Cerebellar cortex (tissue), 1 donor: ENCODE measurements at places on chromosomes 6 and 20.

DNA sequence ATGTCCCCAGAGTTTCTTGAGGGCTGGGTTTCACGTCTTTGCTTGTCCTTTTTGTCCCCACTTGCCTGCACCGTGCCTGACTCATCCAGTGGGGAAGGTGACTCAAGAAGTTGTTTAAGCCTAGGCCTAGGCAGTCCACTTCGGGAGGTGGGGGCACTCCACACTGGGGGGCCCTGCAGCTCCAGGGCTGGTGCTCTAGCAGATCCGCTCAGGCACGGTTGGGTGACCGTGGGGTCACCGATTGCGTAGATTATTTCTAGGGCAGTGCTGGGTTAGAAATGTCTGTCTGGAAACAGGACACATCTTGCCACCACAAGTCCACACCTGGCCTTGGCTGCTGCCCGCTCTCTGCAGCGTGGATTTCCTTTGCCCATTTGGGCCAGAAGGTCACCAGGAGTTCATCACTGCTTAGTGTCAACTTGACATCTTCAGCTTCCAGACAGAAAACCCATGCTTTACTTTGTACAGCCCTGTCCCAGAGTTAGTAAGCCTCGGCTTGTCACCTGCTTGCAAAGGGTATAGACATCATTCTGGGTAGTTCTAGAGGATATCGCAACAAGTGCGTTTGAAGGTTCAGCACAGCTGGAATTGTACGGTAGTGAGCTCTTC lies 13.6 kb upstream of the C20orf144 start:
- DNase-seq = no peak

DNA sequence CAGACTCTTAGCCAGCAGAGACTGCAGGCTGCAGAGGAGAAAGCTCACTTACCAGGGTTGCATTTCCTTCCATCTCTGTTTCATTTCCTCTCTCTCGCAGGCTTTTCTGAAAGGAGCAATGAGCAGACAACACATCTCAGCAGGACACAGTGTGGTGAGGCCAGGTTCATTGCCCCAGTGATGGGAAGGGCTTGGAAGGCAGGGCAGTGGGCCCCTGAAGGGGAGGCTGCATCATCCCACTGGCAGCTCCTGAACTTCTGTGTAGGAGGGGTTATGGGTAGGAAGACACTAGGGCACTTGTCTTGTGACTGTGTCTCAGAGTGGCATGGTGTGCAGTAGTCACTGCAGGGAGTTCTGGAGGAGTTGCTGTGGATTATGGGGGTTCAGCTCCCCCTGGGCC lies 246.8 kb downstream of the QKI start:
- no peak for DNase-seq

DNA sequence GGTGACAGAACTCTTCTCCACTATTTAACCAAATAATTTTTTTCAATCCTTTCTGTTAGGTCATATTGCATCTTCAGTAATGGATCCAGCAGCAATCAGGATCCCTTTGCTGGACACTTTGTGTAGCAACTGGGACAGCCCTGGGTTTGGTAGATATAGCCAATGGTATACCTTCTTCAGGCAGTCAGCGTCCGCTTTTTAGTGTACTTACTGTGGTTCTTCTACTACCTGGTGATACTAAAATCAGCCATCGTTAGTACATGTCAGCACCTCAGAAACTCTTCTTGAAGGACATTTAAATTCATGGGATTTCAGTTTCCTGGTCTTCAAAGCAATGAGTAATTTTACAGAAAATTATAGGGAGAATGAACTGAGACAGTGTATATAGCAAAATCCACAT lies 93.5 kb downstream of the ADGRG6 start:
- DNase-seq = no peak

GRCh38 chr20:63312690-63313348 lies 19.8 kb downstream of the COL20A1 start:
- DNase-seq = no peak

- DNase-seq = no peak
Measured at GRCh38 chr6:77482981-77483380, 19.7 kb upstream of the HTR1B start.

DNA sequence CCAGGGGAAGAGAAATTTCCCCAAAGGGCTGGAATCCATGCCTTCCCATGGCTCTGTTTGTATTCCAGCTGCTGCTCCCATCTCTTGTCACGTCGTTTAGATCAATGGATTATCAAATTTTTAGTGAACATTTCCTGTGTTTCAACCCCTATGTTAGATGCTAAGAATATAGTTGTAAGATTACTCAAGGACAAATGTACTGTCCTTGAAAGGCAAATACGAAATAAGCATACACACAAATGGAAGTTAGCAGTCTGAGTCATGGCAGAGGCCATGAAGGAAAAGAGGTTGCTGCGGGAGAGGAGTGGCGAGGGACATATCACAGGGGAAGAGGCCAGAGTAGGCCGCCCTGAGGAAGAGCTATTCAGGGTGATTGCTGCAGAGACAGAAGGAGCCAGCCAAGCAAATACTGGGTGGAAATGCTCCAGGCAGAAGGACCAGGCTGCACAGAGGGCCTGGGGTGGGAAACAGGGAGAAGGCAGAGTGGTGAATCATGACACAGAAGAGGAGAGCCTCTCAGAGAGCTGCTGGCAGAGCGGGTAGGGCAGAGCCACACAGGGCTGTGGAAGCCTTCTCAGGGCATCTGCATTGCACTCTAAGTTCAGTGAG lies 219.2 kb upstream of the LRFN2 start:
- DNase-seq = no peak

DNA sequence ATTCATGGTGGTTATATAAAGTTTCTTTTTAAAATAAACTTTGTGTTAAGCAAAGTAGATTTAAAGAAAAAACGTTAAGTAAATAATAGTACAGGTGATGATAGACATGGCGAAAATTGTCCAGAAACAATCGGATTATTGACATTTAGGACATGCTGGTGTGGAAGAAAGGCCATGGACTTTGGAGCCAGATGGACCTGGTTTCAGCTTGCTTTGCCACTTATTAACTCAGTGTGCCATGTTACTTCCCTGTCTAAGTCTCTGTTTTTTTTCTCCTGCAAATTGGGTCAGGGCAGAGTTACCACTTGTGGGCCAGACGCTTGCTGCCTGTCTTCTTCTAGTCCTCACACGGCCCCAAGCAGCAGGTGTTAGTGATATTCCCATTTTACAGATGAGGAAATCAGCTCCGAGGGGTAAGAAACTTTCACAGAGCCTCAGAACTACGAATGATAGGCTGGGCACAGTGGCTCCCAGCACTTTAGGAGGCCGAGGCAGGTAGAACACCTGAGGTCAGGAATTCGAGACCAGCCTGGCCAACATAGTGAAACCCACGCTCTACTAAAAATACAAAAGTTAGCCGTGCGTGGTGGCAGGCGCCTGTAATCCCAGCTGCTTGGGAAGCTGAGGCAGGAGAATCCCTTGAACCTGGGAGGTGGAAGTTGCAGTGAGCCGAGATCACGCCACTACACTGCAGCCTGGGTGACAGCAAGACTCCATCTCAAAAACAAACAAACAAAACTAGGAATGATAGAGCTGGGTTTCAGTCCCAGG lies 12.4 kb downstream of the KIF3B start:
- DNase-seq = no peak

GRCh38 chr20:35833241-35833640 lies 61.4 kb downstream of the PHF20 start:
- no peak for DNase-seq

- DNase-seq = no peak
Measured at GRCh38 chr20:62059401-62059800, 6.3 kb downstream of the TAF4 start.

- DNase-seq = no peak
Measured at GRCh38 chr6:115001731-115002350, 659.0 kb upstream of the HS3ST5 start.

- no peak for DNase-seq
Measured at GRCh38 chr6:112660626-112661025, 313.5 kb downstream of the RFPL4B start.

DNA sequence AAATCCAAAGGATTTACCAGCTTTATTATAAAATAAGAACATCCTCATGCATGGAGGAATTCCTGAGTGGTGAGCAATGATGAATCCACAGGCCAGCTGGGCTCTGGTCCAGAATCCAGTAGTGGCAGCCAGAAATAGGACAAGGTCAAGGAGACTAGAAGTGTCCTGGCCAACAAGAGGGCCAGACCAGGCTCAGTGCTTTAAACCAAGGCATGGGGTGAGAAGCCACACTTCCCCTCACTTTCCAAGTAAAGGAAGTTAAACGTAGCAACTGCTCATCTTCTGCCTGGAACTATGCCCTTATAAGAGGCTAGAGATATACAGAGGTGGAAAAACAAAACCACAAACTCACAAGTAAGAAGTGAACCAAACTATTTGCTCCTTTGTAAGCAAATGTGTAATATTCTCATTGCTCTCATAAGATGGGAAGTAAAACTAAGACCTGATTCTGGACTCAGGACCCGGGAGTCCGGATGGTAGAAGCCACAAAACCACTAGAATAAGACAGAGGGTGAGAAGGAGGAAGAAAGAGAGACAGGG lies 253.2 kb downstream of the UST start:
- DNase-seq = peak; percentile 28

DNA sequence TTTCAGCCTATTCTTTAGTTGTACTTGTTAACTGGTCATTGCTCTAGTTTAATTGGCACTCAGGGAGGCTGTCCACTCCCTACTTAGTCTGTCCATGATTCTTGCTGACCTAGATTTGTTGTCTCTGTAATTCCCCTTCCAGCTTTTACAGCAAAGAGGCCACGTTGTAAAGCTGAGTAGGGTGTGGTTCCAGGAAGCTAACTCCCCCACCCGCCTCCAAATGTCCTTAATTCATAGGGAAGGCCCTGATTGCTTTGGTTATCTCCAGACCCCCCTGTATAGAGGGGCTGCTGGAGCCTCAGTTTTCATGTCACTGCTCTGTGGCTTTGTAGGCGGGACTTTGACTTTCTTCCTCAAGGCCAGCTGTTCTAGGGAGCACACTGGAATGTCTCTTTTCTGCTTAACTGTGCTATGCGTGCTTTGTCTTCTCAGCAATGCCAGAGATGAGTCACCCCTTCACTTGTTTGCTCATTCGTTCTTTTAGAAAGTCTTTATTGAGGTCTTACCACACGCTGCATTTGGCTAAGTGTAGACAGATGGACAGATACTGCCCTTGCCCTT lies 175.1 kb upstream of the JAG1 start:
- no peak for DNase-seq

DNA sequence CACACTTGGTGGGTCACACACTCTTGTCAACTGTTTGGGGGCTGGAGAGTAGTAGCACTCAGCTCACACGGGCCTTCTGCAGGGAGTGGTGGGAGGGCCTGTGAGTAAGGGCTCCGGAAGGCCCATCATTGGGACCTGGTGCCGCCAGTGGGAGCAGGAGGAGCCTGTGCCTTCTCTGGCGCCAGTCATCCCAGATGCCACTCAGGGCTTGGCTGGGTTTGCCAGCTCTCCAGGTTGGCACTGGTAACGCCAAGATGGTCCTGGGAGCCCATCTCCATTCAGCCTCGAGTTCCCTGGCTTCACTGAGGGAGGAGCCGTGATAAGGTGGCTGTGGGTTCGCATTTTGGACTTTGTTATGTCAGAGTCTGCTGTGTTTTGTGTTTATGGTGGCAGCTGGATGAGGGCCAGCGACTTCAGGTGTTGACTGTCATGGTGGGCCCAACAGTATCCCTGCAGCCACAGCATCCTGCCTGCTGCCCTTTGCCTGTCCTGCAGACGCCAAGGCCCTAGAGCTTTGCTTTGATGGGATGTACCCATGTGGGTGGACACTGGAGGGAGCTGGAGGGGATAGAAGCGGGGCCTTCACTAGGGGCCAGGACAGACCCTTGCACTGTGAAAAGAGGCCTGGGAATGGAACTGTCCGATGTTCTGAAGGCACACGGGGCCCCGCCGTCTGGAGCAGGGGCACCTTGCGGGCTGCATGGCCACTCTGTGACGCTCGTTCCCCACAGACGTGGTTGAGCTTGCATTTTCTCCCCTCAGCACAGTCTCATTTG lies 13.3 kb upstream of the DNAJC5 start:
- DNase-seq = peak; percentile 52
